ENCODE measurements at places on chromosomes 1 and 21.

DNA sequence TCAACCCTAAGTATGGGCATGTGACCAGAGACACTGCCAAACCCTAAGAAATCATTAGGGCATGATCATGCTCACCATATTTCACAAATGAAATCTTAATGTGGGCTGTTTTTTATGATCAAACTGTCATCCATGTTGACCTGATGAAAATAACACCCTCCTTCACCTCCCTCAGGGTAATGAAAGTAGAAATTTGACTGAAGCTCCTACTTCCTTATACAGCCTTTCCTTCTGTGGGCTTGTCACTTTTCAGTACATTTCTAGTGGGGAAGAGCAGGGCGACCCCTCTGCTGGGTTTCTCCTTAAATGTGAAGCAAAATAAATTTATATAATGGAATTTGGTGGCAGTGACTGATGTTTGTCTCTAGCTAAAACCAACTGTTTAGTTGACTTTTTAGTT is 25.9 kb downstream of the IVNS1ABP start:
- no peak for DNase-seq

GRCh38 chr1:63640633-63641567 is 47.7 kb downstream of the PGM1 start:
- DNase-seq = no peak

GRCh38 chr1:209850342-209850979 is 22.7 kb downstream of the UTP25 start:
- no peak for DNase-seq

GRCh38 chr1:91803847-91804545 is 82.0 kb downstream of the TGFBR3 start:
- no peak for DNase-seq

GRCh38 chr1:194078765-194079164 is 892.4 kb upstream of the B3GALT2 start:
- DNase-seq = no peak

GRCh38 chr1:26750428-26750827 is 37.3 kb upstream of the PIGV start:
- DNase-seq = no peak

GRCh38 chr1:67135354-67135753 is 584 bp upstream of the C1orf141 start:
- no peak for DNase-seq

- DNase-seq = peak; percentile 22
Measured at GRCh38 chr1:167935216-167936067, 1.0 kb upstream of the DCAF6 start.

DNA sequence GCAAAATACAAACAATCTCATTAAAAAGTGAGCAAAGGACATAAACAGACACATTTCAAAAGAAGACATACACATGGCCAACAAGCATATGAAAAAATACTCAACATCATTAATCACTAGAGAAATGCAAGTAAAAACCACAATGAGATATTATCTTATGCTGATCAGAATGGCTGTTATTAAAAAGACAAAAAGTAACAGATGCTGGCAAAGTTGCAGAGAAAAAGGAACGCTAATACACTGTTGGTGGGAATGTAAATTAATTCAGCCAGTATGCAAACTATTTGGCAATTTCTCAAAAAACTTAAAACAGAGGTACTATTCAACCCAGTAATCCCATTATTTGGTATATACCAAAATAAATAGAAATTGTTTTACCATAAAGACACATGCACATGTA is 32.2 kb upstream of the TNFSF18 start:
- no peak for DNase-seq

DNA sequence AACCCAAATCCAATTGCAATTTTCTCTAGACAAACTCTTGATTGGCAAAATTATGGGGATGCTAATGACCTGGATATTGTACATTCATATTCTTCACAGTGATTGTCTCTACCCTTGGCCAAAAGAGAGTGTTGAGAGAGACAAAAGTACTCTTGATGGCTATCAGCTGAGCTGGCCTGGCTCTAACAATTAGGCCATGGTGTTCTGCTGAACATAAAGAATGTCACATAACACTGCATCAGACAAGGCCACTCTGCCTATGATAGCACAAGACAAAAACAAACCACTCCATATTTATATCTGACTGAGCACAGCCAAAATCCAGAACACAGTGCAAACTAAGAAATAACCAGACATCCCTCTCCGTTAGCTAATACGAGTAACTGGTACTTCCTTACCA is 101.7 kb downstream of the ADAMTS1 start:
- DNase-seq = no peak

DNA sequence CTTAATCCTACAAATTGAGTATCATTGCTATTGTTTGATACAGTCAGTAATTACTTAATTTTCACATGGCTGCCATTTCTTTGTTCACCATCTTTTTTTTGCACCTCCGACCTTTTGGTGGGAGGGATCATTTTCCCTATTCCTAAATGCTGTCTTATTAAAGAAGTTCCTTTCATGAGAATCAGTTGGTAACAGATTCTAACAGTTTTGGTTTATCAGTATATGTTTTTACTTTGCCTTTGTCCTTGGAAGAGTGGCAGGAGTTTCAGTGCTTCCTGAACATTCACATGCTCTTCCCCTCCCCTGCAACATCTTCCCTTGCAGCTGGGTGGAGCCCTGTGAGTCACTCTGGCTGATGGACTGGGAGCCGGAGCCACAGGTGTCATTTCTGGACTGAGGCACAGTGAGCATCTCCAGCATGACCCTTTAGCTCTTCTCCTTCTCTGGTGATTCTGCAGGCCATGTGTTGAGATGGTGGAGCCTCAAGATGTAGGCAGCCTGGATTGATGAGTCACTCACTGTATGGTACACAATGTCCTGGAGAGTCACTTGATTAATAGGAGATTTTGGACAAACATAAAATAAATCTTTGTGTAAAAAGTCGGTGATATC is 217.7 kb downstream of the URB2 start:
- no peak for DNase-seq

DNA sequence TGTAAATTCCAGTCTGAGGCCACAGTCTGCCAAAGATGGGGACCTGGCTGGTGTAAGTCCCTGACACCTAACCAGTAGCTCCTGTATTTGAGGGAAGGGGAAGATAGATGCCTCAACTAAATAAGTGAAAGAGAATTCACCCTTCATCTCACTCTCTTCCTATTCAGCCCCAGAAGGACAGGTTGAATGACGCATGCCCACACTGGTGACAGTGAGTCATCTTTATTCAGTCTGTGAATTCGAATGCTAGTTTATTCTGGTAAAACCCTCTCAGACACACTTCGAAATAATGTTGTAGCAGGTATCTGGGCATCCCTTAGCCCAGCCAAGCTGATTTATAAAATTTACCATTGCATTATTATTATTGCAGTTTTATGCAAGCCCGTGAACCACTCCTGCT is 617.0 kb upstream of the PRMT6 start:
- DNase-seq = no peak

Measured in tibial artery (tissue), 4 donors.